Stimulated activated CD8-positive, alpha-beta memory T cell treated with anti-CD3 and anti-CD28 coated beads, Interleukin-2, amount 100 ng/mL, for 1 hour (primary cell): ENCODE measurements at places on chromosomes 2 and 18.

GRCh38 chr18:54480616-54481015, 110.4 kb upstream of the DYNAP start:
- no peak for DNase-seq

- peak; percentile 79 for DNase-seq
Measured at GRCh38 chr2:43637030-43637803, at the start of gene PLEKHH2. Gene PLEKHH2, plus strand, starts transcription at chr2:43637260. Its CDS starts 7,414 bp downstream, at chr2:43644674.

DNA sequence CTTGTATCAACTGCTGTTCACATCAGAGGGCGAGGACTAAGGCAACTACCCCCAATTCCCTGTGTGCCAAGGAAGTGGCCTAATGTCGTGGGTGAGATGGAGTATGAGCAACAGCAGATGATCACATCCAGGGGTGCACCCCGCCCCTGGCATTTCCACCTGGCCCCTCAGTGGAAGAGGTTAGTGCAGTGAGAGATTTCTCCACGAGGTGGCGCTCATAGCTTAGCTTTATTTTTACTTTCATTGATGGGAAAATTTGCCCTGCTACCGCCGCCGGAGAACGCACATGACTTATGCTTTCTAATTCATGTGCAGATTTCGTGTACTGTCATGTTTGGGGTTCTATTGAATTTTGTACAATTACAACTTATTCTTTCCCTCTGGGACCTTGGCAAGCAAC, 470.6 kb upstream of the MEX3C start:
- DNase-seq: no peak

DNA sequence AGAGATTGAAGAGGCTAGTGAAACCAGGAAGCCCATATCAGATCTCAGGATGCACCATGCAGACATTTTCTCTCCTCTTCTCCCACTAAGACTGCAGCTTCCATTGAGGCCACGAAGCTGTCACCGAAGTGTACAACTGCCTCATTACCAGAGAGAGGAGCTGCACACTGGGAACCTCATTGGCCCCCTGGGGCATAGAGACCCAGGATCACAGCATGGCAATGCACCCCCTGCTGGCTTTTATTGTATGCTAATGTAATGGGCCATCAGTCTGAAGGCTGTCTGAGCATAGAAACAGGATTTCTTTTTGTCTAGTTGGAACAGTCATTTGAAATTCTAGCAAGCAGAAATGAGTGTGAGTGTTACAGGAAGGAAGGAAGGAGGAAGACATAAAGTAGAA, 861.6 kb upstream of the CELF4 start:
- DNase-seq: no peak

GRCh38 chr2:56505885-56506284, 322.1 kb downstream of the CCDC85A start:
- no peak for DNase-seq

- no peak for DNase-seq
Measured at GRCh38 chr2:120819720-120820210, 84.1 kb downstream of the GLI2 start.

DNA sequence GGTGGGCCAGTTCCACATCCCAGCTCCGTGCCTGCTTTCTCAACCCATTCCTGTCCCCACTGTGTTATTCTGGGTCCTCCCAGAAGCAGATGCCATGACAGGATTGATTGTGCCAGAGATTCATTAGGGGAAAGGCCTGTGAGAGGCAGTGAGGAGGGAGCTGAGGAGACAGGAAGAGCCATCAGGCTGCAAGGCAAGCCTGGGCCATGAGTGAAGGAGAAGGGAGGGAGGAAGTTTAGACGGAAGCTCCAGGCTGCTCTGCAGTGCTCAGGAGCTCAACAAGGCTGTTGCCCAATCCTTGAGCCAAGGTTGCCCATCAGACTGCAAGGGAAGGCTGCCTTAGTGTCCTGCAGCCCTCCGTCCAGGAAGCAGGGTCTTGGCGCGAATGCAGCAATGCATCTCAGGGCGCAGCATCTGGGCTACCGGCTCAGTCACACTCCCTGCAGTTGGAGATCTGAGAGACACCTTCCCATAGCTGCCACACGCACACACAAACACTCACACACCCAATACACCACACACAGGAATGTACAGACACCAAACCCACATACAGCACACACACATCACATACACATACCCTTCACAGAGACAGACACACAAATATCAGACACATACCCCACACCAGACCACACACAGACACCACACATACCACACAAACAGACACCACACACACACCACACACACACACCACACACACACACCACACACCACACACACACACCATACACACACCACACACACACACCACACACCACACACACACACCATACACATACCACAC, 139.5 kb upstream of the NDUFV2 start:
- no peak for DNase-seq
